Hypothalamus (tissue), 51 donors: ENCODE measurements at places on chromosomes 11 and 22.

GRCh38 chr11:66470015-66470414, 3.3 kb downstream of the PELI3 start:
- DNase-seq = no peak

GRCh38 chr11:87012673-87013072, 25.1 kb upstream of the TMEM135 start:
- no peak for DNase-seq

GRCh38 chr11:118010738-118011461, 24.7 kb downstream of the IL10RA start:
- no peak for DNase-seq

GRCh38 chr11:3609416-3610265, 32.2 kb downstream of the ART5 start:
- no peak for DNase-seq

- no peak for DNase-seq
Measured at GRCh38 chr22:29873943-29874342, 9.0 kb upstream of the MTMR3 start.

GRCh38 chr11:35477901-35478300, 47.5 kb downstream of the PAMR1 start:
- DNase-seq = peak; percentile 14

- DNase-seq = no peak
Measured at GRCh38 chr22:24325105-24325757, 54.6 kb downstream of the SPECC1L start.

GRCh38 chr11:122160841-122161590, 45.0 kb upstream of the BLID start:
- DNase-seq = no peak

DNA sequence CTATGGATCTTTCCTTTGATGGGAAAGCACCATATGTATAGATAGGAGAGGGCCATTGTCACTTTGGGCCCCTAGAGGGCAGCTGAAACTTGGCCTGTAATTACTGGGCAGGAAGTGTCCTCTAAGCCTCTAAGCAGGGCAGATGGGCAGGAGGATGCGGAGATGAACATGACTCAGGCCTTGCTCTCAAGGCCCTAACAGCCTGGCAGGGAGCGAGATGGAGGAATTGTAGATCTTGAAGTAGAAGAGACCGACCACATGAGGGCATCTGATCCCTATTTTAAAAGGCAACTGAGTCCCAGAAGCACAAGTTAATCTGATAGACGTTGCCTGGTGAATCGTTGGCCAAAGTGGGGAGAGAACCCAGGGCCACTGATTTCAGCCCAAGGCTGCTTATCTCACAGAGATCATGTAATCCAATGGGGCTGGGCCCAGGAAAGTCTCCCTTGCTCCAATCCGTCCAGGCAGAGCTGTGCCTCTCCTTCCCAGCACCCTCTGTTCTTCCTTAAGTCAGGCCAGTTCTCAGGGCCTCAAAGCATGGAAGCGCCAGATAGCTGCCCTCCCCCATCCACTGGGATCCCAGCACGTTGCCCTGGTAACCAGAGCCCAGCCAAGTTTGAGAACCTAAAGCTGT, 2.5 kb upstream of the SEPTIN3 start:
- DNase-seq = peak; percentile 37

DNA sequence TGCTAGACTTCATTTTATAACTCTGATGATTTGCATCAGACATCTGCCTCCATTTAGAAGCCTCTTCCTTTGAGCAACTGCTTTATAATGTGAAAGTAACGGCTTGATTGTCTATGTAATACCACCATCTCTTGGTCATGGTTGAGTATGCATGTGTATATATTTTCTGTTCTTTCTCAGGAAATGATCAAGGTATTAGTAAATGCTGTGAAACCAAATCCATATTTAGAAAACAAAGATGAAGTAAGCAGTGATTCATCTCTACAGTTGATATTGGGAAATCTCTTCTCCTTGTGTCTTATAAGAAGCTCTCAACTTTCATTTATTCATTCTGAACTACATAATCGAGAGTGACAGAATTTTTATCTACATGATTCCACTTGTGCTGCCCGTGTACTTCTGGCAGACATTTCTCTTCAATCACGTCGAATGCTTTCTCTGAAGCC, 104.6 kb upstream of the ANO3 start:
- DNase-seq = no peak
